ENCODE measurements at places on chromosomes 11 and 22. TPM values are rescaled to one million over a fixed set of nuclear protein-coding genes. Genes with fewer than 3 reads are reported as not detected.

NLRP10 gene
- total RNA-seq: not detected

- no peak for DNase-seq
Observed at GRCh38 chr11:124766156-124766555, 4.1 kb upstream of the ESAM start.

GRCh38 chr11:75268626-75269366 lies 28.2 kb downstream of the TPBGL start:
- DNase-seq: no peak

GRCh38 chr11:80937842-80938241 lies 1497.0 kb upstream of the TENM4 start:
- no peak for DNase-seq

TTC36 gene
- total RNA-seq: 2.4 TPM

GRCh38 chr22:31861226-31861840 lies 83.0 kb upstream of the YWHAH start:
- no peak for DNase-seq

GLYAT gene
- total RNA-seq: not detected

GRCh38 chr11:130146796-130147195 lies 12.8 kb upstream of the ST14 start:
- DNase-seq: peak; percentile 36

DNA sequence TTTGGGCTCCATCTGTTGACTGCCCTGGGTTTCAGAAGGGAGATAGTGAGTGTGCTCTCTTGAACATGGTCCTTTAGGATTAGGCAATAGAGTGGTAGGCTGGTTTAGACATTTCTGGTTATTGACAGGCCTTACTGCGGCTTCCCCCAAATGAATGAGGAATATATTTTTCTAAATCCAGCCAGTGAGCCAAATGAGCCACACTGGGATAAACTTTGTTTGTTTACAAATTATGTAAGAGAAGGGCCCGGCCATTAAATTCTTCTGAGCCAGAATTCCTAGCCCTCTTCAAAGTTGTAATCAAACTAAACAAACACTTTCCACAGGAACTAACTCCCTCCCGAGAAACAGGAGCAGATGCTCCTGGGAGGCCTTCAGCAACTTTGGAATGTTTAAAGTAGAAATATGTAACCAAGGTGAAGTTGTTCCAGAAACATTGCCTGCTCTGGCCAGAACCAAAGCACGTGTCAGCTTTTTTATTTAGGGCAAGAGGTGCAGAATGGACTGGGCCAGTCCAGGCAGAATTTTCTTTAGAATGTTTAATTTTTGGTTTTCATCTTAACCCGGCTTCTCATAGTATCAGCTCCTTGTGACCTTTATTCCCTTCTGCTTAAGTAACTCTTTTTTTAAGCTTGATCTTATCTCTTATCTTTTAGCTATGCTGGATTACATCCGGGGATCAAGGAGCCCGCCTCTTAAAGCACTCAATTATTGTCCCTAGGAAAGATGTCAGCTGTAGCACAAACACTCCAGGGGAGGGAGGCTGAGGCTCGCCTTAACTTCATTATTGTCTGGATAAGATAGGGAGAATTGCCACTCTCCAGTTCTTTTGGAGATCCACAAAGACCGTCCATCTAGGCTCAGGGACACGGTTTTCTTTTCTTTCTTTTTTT lies 28.7 kb downstream of the ZNRF3 start:
- DNase-seq: no peak

AQP11 gene
- total RNA-seq: 4.9 TPM

FGF3 gene
- total RNA-seq: not detected

GRCh38 chr11:2428322-2428795 lies 16.0 kb downstream of the TRPM5 start:
- DNase-seq: peak; percentile 74

C11orf16 gene
- total RNA-seq: not detected

DNA sequence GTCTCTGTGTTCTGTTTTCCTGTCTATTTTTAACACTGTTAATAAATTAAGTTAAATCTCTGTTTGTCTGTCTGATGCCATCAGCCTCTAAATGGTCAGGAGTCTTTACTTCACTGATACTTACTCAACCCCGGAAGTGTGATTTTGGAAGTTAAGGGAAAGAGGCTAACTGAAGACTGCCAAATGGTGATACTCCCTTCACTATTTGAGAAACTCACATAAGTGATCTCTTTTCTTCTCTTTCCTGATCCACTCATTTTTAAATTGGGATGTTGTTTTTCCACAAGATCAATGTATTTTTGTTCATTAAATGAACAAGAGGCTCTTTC lies 389 bp upstream of the CASP12 start:
- no peak for DNase-seq

PTPRCAP gene
- not detected for total RNA-seq
